ENCODE measurements at places on chromosomes 16 and 17.

GRCh38 chr16:90077757-90078578, 837 bp upstream of the PRDM7 start:
- no peak for DNase-seq

DNA sequence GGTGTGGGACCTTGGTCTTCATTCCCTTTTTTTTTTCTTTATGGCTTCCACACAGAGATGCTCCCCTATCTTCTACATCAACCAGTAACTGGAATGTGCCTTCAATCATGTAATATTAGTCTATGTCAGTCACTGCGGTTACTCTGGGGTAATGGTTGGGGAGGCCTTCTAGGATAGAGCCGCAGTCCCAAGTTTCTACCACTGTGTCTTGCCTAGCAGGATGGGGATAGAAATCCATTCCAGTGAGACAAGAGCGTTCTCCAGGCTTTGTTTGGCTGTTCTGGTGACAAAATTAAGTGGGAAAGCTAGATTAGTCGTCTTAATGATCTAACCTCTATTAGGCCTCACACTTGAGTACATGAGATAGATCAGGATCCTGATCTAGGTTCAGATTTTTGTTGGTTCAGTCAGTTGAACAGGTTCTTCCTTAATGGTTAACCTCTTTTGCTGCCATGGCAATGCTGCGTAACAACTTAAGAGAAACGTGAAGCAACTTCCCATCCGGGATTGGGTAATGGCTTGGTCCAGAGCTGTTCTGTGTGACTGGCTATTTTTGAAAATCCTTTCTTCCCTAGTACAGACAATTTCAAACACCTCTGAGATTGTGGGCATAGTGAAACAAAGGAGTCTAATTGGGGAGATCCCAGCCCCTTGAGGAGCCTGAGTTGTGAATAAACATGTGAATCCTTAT, 8.7 kb downstream of the MSL1 start:
- no peak for DNase-seq

- no peak for DNase-seq
These were observed 52.5 kb upstream of the DHX40 start for GRCh38 chr17:59512844-59513385.

DNA sequence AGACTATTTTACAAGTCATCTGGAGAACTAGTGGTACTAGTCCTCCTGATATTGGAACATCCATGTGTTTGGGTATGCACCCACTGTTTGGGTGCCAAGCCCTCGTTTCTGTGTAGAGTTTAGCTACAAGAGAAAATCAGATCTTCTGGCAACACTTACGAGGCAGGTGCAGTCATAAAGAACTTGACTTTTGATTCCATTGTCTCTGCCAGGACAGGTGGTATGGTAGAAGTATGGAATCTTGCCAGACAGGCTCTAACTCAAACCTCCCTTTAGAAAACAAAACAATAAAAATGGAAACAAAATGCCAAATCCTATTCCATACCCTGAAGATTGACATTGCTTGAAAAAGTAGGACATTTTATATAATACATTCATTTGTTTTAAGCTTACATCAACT, 16.0 kb downstream of the RNF43 start:
- no peak for DNase-seq

GRCh38 chr16:88329726-88330700, 52.7 kb upstream of the ZNF469 start:
- DNase-seq = no peak

DNA sequence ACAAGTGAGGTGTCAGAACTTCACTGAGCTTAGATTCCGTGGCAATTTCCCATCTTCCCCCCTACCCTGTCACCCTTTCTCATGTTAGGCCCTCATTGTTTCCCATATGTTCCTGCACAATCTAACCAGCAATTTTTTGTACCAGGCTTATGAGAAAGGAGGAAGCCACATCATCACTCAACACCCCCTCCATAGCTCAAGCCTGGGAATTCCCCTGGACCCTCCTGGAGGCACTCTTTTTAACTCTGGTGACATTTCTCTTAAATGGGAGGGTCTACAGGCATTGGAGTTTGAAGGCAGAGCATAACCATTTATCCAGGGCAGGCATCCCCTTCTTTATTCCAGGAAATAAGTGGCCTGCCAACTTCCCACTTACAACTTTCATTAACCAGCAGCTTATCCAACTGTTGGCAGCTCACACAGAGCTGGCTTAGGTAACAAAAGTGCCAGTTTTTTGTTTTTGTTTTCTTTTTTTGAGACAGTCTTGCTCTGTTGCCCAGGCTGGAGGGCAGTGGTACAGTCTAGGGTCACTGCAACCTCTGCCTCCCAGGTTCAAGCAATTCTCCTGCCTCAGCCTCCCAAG, 10.4 kb upstream of the GLG1 start:
- DNase-seq = no peak

DNA sequence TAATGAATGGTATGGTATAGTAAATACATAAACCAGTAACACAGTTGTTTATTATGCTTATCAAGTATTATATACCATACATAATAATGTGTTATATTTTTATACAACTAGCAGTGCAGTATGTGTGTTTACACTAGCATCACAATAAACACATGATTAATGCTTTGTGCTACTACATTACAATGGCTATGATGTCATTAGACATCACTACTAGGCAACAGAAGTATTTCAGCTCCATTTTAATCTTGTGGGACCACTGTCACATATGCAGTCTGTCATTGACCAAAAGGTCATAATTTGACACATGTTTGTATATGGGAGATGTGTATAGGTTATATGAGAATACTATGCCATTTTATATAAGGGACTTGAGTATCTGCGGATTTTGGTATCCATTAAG, 32.7 kb downstream of the TRIM37 start:
- DNase-seq = no peak

- DNase-seq = no peak
These were observed 14.7 kb downstream of the KNOP1 start for GRCh38 chr16:19703172-19703889.

DNA sequence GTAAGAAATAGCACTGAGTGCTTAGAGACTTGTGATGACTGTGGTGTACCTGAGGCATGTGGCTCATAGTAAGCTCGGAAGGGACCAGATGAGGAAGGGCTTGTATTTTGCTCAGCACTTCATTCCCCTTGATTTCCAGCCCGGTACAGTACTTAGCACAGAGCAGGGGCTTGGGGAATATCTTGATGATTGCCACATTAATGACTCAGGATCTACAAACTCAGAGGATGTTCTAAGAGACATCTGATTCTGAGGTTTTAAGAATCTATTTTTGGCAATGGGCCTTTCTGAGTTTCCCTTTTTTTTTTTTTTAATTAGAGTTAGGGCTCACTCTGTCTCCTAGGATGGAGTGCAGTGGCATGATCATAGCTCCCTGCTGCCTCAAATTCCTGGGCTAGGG, 9.1 kb downstream of the ASPHD1 start:
- DNase-seq = no peak

DNA sequence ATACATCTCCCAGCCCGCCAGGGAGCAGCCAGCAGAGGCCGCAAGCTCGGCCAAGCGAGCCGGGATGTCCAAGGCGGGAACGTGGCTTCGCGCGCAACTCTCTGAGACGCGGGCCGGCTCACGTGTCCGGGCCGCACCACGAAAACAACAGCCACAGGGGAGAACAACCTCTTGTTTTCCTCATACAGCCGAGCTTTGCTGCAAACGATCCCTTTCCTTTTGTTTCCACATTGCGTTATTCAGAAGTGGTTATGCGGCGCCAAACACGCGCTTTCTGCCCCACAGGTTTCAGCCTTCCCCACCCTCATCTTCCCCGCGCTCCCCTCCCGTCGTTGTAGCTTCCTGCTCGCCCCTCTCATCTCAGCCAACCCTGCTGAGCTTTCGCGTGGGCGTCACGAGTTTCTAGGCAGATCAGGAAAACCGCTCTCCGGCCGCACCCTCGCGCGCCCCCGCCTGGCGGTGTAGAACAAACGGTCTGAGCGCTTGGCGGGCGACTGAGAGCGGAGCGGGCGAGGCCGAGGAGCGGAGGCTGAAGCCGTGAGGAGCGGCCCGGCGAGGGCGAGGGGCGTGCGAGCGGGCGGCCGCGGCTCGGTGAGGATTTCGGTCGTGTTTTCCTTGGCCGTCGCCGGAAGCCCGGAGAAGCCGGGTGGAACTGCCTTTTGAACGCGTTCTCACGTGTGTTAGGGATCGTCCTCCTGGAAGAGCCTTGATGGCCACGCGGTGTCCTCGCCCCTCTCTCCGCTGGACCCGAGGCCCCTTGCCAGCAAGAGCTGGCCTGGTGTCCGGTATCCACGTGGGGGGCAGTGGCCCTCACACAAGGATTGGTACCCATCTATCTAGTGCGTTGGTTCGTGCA, 6.6 kb upstream of the SMARCD2 start:
- peak; percentile 89 for DNase-seq

GRCh38 chr16:17556276-17557052, 85.7 kb upstream of the XYLT1 start:
- no peak for DNase-seq

DNA sequence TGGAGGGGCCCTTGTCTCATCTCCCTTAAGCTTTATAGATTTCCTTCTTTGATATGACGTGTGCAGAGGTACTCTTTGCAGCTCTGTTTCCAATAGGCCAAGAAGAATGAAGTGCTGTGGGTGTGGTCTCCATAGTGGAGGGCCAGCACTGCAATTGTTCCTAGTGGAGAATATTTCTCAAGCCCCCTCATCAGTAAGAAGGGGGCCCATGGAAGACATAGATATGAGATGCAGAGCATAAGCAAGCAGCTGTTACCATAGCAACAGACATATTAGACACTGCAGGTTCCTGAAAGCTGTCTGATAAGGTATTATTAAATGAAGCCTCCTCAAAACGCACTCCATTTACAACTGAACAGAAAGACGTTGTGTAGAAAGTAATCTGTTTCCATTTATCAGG, 240.7 kb downstream of the ZFHX3 start:
- no peak for DNase-seq

GRCh38 chr17:63425483-63425882, 20.6 kb downstream of the CYB561 start:
- peak; percentile 40 for DNase-seq

Measured in stimulated activated CD8-positive, alpha-beta memory T cell treated with anti-CD3 and anti-CD28 coated beads, Interleukin-7, amount 100 ng/mL, for 1 hour (primary cell).